ENCODE measurements at places on chromosomes 5 and 9. TPM values are rescaled to one million over a fixed set of nuclear protein-coding genes. Genes with fewer than 3 reads are reported as not detected.

MED10 gene
- total RNA-seq = 6.3 TPM

CD72 gene
- 2.1 TPM for total RNA-seq

CXCL14 gene
- total RNA-seq = 19.8 TPM

SLC25A2 gene
- total RNA-seq = 0.52 TPM

PCDHB13 gene
- 1.6 TPM for total RNA-seq

PCDH12 gene
- total RNA-seq = 12.0 TPM

GOLM1 gene
- 22.4 TPM for total RNA-seq

NUTM2F gene
- total RNA-seq = not detected

DMRT2 gene
- 23.5 TPM for total RNA-seq

ABO gene
- total RNA-seq = under 0.01 TPM

COL5A1 gene
- 258 TPM for total RNA-seq

PTGES gene
- total RNA-seq = 12.5 TPM

FGF1 gene
- 2.6 TPM for total RNA-seq

RNF130 gene
- total RNA-seq = 19.8 TPM

PALM2AKAP2 gene
- total RNA-seq = 24.0 TPM

PPP1R26 gene
- total RNA-seq = 11.5 TPM

SMIM3 gene
- 8.4 TPM for total RNA-seq

RNF14 gene
- total RNA-seq = 44.4 TPM

ANKRD18A gene
- under 0.01 TPM for total RNA-seq

TMEM171 gene
- not detected for total RNA-seq

ENHO gene
- 4.2 TPM for total RNA-seq

FOXD4L5 gene
- under 0.01 TPM for total RNA-seq

SPINK4 gene
- total RNA-seq = not detected

CDC25C gene
- total RNA-seq = 3.7 TPM

SERF1A gene
- total RNA-seq = 15.7 TPM

SVEP1 gene
- 46.4 TPM for total RNA-seq

MPDZ gene
- 40.2 TPM for total RNA-seq

FCN1 gene
- total RNA-seq = 5.2 TPM

DCAF12 gene
- 36.5 TPM for total RNA-seq

All from skeletal muscle tissue (tissue), 5 donors.